ENCODE measurements at places on chromosomes 2 and 18.

DNA sequence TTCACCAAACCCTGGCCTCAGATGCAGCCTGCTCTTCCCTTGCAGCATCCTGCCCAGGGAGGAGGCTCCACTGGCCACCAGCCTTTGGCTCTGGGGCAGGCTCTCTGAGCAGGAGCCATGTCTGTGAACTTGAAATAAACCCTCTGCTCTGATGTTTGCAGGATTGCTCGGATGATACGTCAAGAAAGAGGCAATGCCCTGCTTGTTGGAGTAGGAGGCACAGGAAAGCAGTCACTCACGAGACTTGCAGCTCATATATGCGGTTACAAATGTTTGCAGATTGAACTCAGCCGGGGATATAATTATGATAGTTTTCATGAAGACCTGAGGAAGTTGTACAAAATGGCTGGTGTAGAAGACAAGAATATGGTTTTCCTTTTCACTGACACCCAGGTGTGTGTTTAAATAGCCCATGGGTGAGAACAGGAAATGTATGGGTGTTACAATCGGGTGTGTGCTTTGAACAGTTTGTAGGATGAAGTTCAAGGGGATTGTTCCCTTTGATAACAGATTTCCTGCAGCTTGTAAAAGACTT lies 177.9 kb downstream of the DNAH6 start:
- DNase-seq = no peak

DNA sequence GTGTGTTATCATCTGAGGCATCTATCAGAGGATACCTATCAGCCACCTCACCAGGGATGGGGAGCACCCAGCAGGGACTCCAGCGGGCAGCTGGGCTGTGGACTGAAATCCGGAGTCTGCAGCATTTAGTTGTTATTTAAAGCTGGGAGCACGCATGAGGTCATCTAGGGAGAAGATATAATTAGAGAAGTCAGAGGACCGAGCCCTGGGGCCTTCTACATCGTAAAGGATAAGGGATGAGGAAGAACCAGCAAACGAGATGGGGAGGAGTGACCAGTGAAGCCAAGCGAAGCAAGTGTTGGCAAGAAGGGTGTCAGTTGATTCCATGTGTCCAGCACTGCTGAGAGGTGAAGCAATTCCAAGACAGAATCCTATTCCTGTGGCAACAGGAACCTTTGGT lies 70.3 kb downstream of the STEAP3 start:
- DNase-seq = no peak

- no peak for DNase-seq
These were observed 129.4 kb downstream of the SP3 start for GRCh38 chr2:173835726-173836125.

GRCh38 chr2:176935543-176936102 lies 277.0 kb upstream of the HNRNPA3 start:
- no peak for DNase-seq

- peak; percentile 60 for DNase-seq
These were observed 42.1 kb upstream of the EVA1A start for GRCh38 chr2:75602724-75603342.

DNA sequence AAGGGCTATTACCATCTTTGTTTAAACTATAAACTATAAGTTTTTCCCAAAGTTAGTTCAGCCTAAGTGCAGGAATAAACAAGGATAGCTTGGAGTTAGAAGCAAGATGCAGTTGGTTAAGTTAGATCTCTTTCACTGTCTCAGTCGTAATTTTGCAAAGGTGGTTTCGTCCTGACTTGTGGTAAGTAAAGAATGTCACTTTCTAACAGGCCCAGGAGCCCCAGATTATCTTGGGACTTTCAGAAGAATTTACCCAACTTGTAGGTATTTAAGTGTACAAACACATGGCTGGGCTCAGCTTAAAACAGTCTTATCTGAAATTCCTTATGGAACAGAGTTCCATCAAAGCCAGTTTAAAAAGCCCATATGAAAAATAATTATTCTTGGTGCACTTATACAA lies 18.3 kb upstream of the FAM98A start:
- no peak for DNase-seq

GRCh38 chr18:6624271-6624660 lies 105.2 kb upstream of the ARHGAP28 start:
- peak; percentile 84 for DNase-seq

DNA sequence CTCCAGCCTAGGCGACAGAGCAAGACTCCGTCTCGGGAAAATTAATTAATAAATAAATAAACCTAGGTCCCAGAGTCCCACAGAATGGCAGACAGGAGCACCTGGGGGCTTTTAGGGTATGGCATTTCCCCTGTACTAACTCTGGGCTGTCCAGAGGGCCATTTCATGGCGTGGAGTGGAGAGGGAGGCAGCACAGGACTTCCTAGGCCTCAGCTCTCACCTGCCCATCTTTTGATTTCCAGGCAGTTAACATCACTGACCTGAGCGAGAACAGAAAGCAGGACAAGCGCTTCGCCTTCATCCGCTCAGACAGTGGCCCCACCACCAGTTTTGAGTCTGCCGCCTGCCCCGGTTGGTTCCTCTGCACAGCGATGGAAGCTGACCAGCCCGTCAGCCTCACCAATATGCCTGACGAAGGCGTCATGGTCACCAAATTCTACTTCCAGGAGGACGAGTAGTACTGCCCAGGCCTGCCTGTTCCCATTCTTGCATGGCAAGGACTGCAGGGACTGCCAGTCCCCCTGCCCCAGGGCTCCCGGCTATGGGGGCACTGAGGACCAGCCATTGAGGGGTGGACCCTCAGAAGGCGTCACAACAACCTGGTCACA lies 5.1 kb downstream of the IL1RN start:
- no peak for DNase-seq

GRCh38 chr2:2716771-2717170 lies 385.7 kb upstream of the MYT1L start:
- no peak for DNase-seq

GRCh38 chr2:54092940-54093339 lies 22.5 kb upstream of the ACYP2 start:
- DNase-seq = no peak

DNA sequence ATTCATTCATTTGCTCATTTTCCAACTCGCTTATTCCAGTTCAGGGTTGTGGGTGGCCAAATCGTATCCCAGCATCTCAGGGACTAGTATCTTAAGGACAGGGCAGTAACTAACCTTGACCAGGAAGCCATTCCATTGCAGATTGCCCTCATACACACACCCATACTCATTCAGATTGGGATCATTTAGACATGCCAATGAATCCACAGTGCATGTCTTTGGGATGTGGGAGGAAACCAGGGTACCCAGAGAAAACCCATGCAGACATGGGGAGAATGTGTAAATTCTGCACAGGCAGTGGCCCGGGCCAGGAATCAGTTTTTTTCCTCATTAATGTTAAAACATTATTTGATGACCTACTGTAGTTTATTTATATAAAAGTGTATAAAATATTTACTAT lies 150.7 kb downstream of the USP34 start:
- DNase-seq = no peak

GRCh38 chr18:63197246-63197869 lies 122.2 kb downstream of the BCL2 start:
- DNase-seq = no peak

GRCh38 chr2:233036162-233036838 lies 3.8 kb downstream of the NEU2 start:
- DNase-seq = no peak

- DNase-seq = peak; percentile 56
These were observed 808 bp downstream of the ATP5MC3 start for GRCh38 chr2:175180701-175181103.

- DNase-seq = peak; percentile 39
These were observed 21.9 kb downstream of the PPP3R1 start for GRCh38 chr2:68230241-68231060.

GRCh38 chr2:202592566-202592965 lies 42.2 kb upstream of the FAM117B start:
- no peak for DNase-seq

GRCh38 chr2:102060792-102061191 lies 69.0 kb downstream of the IL1R2 start:
- DNase-seq = no peak

GRCh38 chr2:231483398-231484329 lies 19.4 kb upstream of the NCL start:
- DNase-seq = peak; percentile 40

DNA sequence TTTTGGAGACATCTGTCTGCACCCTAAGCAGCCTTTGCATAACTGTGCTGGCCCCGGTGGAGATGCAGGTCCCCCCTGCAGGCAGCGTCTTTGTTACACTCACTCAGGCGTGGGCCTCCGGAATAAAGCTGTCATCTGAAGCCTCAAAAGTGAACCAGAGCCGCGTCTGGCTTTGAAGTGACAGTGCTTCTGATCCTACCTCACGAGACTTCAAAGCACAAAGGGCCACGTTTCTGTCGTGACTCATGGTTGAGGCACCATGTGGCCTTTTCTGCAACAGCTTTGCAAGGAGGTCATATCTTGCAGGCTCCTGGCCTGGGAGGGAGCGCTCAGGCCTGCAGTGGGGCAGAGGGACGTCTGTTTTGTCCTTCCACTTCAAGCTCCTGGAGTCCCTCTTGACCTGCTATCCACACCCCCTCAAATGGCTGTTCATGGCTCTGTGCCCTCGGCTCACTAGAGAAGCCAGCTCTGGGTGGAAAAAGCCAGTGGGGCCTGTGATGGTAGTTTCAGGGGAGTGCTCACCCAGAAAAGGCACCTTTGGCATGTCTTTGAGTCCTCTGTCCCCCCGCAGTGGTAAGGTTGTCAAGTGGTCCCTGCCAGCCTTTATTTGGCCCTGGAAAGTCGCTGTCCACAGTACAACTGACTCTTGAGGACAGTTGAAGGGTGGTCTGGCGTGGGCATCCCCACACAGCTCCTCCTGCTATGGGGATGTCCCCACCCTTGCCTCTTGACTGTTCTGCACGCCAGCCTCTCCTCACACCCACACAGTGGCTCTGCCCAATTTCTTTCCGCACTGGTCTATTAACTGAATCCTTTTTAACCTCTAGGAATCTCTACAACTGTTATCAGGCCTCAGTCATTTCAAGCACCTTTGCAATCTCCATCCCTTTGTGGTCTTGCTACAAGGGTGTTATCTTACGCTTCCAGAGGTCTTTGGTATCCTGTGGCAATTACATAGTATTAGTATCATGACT lies 19.3 kb downstream of the GPR55 start:
- no peak for DNase-seq

DNA sequence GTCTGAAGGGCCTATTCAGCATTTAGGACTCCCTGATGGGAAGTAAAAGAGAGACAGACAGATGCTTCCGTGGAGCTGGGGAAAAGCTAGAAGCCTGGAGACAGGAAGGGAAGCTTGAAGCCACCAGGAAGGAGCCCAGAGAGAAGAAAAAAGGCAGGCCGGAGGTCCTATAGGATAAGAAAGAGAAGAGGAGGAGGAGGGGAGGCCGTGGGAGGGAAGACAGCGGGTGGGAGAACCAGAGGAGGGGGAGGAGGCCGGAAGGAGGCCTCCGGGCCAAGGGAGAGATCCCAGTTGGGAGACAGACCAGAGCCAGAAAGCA lies 107.1 kb upstream of the PKDCC start:
- peak; percentile 86 for DNase-seq

- no peak for DNase-seq
These were observed 261.9 kb upstream of the FSHR start for GRCh38 chr2:49416252-49416651.

GRCh38 chr2:69013142-69013839 lies at the start of gene ANTXR1:
Gene ANTXR1 (plus strand): TSS chr2:69013179. CDS start chr2:69013500, 321 bp downstream.
- DNase-seq = peak; percentile 83

DNA sequence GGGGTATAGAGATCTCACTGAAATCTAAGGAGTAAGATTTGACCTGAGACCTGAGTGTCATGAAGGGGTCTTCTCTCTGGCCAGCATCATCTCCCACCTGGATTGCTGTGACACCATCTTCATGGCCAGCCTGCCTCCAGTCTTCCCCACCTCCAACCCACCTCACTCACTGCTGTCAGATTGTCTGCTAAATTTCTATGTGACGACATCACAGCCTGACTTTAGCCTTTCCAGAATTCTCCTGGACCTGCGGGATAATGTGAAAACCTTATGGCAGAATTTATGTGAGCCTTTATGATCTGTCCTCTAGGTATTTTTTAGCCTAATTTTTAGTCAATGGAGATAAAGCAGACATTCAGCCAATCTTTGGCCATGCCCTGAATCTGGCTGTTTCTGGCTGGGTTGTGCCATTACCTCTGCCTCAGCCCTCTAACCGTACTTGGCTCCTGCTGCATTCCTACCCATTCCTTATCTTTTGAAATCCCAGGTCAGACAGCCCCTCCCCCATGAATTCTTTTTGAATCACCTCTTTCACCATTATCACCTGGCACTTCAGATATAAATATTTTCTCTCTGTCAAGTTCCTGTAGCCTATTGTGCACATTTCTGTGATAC lies 66.4 kb upstream of the MMADHC start:
- DNase-seq = no peak

DNA sequence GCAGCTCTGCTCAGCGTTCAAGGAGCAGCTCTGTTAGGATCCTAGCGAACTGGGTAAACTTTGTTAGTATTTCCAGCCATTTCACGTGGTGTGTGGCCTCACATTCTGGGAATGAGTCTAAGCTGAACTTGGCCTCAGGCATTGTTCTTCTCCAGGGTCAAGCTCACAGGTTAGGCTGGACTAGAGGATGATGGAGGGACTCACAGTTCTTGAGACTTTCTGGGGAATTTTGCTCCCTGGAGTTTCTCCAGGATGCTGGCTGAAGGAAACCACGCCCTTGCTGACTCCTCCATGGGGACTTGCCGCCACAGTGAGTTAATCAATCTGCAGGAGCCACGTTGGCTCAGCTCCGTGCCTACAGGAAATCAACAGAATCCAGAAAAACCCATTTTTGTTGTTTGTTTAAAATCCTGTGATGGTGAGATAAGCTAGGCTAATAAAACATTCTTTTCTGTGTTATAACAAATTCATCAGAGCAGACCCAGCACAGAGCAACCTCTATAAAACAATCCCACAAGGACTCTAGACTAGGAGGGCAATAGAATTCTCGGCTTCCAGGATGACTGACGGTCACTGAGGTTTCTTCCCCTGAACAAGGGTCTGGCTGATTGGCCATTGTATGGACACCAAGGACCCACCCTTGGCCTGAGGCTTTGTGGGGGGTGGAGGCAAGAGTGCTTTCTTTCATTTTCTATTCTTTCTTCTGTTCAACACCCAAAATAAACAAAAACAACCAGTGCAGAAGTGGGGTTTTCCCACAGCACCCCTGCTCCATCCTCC lies 12.6 kb downstream of the CNDP1 start:
- peak; percentile 69 for DNase-seq

DNA sequence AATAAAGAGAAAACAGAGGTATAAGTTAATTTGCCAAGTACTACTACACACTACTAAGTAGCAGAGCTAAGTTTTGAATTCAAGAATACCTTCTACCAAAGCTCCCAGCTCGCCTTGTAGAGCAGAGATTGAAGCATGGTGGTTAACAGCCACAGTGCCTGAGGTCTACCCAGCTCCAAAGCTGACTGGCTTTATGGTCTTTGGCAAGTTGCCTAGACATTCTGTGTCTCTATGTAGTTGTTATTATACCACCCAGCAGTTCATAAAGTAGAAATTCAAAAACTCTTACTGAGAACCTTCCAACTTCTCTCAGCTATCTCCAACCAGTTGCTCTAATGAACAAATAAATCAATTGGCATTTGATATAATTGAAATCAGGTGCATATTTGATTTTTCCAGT lies 87.8 kb downstream of the PDE11A start:
- peak; percentile 9 for DNase-seq

- no peak for DNase-seq
These were observed 22.5 kb downstream of the ARHGAP25 start for GRCh38 chr2:68757081-68757480.

- DNase-seq = no peak
These were observed 137.6 kb downstream of the LAMA1 start for GRCh38 chr18:6979954-6980353.

GRCh38 chr2:118128826-118129225 lies 40.6 kb downstream of the INSIG2 start:
- DNase-seq = no peak

GRCh38 chr2:120239488-120240287 lies 13.0 kb upstream of the RALB start:
- peak; percentile 93 for DNase-seq
